ENCODE measurements at places on chromosomes 7 and 10.

DNA sequence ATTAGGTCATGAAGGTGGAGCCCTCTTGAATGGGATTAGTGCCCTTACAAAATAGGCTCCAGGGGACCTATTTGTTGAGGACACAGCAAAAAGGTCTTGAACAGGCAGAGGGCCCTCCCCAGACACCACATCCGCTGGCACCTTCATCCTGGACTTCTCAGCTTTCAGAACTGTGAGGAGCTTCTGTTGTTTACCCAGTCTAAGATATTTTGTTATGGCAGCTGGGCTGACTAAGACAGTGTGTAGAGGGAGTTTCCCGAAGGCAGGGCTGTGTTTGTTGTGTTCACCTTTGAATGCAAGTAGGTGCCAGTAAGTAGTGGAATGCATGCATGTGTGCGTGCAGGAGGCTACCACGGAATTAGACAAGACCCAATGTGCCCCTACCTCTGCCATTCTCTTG is 106.7 kb downstream of the PTPRE start:
- DNase-seq = no peak

- no peak for DNase-seq
These were observed 17.2 kb downstream of the INHBA start for GRCh38 chr7:41685684-41686083.

DNA sequence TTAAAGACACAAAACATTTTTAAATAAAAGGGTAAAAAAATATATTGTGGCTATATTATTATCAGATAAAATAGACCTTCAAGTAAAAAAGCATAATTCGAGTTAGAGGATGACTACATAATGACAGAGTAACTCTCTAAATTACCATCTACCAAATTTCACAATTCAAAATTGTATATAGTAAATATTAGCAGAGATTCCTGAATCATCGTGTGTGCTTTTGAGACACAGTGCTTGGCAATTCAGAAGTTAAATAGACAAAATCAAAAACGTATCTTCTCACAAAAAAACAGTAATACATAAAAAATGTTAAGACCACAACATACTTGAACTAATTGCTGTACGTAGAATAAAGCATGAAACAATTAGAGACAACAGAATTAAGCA is 110.4 kb downstream of the AHR start:
- no peak for DNase-seq

DNA sequence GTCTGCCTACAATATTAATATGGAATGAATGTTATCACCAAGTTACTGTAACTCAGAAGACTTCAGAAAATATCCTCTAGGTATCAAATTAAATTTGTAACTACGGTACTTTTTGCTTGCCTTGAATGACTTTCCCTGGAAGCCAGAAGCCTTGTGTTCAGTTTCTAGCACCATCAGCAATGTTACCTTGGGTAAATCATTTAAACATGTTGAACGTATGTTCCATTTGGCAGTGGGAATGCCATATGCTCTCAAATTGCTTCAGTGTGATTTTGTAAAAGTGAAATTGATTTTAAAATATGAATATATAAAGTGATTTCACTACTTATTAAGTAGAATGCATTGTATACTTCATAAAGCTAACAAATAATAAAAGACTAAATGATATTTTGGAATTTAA is 11.2 kb downstream of the RPA3 start:
- no peak for DNase-seq

DNA sequence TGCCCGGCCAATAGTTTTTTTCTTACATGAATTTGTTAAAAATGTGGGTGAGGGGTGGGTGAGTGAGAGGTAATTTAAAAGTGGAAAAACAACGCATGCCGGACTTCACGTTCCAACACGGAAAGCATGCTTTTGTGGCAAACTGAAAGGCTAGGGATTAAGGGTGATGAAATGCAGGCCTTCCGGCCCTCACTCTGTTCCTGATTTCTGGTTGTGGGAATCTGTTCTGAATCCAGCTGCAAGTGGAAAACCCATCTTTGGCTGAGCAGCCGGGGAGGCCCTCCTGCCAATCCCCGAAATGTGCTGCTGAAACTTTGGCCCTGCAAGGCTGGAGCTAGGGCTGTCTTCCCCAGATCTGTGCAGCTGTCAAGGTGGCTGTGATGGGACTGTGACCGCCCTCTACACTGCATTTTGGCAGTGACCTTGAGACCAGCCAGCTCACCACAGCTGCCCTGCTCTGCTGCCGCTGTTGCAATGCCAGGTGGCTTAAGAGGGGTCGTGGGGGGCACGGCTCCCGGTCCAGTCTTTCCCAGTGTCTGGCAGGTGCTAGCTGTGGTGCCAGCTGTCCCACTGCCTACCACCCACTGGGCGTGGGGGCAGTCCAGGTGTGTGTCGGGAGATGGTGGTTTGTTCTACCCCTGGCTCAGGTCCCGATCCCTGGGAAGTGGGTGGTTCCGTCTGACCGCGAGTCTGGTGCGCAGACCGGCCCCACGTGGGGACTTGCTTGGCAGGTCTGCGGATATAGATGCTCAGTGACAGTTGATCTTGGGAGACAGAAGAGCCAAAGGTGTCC is 39.0 kb downstream of the TET1 start:
- DNase-seq = no peak

- DNase-seq = no peak
These were observed 98.4 kb downstream of the GNAT3 start for GRCh38 chr7:80413383-80413945.

- no peak for DNase-seq
These were observed 3.1 kb upstream of the GOT1 start for GRCh38 chr10:99433378-99434020.

- DNase-seq = no peak
These were observed 228.1 kb downstream of the KIF20B start for GRCh38 chr10:89929282-89930026.

DNA sequence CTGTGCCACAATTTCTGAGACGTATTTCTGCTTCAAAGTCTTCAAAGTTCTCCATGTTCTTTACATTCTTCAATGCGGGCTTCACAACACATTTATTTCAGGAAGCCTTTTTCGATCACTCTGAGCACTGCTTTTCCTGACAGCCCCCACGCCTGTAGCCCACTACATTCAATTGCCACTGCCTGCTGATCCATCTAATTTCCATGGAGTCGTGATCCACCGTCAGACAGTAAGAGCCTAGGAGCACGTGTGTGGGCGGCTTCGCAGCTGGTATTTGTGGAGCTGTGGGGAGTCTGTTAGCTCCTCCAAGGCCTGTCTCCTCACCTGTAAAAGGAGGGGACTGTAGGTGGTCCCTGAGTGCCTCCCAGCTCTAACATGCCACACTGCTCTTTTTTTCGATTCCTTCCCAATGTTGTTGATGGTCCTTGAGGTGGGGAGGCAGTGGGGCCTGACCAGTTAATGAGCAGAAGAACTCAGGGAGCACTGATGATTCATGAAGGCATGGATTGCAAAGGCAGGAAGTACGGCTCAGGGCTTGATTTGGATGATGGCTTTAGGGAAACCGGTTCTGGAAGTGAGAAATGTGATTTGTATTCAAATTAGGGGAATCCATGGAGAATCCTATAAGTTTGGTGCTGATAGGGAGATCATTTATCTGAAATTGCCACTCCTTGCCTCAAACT is 401.1 kb upstream of the PODXL start:
- DNase-seq = no peak

DNA sequence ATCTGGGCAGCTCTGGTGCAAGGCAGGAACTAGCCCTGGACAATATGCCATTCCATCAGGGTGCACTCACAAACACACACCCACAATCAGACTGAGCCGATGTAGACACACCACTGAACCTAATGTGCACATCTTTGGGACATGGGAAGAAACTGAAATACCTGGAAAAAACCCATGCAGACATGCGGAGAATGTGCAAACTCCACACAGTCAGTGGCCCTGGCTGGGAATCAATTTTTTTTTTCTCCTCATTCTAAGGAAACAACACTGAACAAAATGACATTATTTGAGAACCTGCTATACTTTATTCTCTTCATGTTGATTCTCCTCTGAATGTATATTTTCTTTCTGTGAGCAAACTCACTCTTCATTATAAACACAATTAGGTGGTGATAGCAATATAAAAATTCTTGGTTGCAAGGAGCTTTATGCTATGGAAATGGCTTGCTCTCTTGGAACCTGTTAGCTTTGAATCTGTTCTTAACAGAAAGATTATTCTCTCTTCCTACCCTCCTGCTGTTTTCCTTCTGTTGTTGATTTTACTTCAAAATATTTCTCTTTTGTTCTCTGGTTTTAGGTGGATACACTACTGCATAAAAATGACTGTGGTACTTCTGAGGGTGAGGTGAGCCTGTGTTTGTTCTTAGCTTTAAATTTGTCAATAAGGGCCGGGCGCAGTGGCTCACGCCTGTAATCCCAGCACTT is 33.0 kb upstream of the MICU1 start:
- DNase-seq = no peak

- DNase-seq = no peak
These were observed 4.6 kb downstream of the GTPBP4 start for GRCh38 chr10:992871-993270.

- DNase-seq = no peak
These were observed 176.2 kb downstream of the RTKN2 start for GRCh38 chr10:62092301-62093030.

DNA sequence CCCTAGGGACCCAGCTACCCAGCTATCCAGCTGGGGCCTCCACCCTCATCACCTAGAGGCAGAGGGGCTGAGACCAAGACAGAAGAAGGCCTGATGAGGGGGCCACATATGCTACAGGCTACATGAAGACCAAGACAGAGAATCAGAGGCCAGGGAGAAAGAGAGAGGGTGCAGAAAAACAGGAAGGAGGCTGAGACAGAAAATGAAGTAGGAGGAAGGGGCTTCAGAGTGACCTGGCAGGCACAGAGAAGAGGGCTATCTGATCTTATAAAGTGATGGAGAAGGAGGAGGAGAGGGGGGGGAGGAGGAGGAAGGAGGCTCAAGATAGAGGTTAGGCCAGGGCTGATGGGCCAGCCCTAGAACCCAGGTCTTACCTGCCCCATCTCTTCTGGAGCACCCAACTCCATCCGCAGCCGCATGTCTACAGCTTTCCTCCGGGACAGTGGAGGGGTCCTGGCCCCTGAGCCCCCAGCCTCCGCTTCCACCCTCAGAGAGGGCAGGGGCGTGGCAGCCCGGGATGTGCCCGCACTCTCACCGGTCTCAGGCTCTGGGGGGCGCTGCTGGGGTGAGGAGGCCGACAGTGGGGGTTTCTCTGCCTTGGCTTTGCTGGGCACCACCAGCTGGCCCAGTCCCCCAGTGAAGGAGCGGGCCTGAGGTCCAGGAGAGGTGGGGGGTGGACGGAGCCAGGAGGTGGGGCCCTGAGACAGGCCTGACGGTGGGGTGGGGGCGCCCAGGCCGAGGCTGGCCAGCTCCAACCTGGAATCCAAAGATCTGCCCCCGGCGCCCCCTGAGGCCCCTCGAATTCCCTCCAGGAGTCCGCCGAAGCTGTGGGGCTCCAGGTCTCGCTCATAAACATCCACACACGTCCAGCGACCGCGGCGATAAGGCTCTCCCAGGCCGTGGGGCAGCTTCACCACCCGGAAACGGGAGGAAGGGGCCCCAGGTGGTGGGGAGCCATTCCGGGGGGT is 1.8 kb downstream of the TSC22D4 start:
- no peak for DNase-seq

- no peak for DNase-seq
These were observed 6.9 kb downstream of the WEE2 start for GRCh38 chr7:141715018-141715417.

GRCh38 chr10:36182606-36183005 is 540.5 kb upstream of the FZD8 start:
- no peak for DNase-seq

- no peak for DNase-seq
These were observed 24.1 kb upstream of the ADCYAP1R1 start for GRCh38 chr7:31028006-31028405.

DNA sequence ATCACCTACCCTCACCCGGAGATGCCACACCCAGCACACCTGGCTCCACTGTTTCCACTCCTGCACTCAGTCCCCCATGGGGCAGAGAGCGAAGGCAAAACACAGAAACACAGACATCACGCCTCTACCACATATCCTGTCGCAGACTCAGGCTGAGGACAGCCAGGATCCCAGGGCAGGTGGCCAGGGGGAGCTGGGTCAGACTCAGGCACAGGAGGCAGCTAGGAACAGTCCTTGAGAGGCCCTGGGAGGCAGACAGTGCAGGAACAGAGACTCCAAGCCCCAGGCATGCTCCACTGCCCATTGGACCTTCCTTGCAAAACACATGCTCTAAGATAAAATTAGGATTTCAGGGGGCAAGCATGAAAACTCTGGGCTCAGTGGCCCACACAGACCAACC is 154.4 kb upstream of the C7orf33 start:
- DNase-seq = no peak

GRCh38 chr10:51075043-51075872 is 971 bp downstream of the PRKG1 start:
- no peak for DNase-seq

- no peak for DNase-seq
These were observed 840.3 kb downstream of the CNTNAP2 start for GRCh38 chr7:146956853-146957252.

DNA sequence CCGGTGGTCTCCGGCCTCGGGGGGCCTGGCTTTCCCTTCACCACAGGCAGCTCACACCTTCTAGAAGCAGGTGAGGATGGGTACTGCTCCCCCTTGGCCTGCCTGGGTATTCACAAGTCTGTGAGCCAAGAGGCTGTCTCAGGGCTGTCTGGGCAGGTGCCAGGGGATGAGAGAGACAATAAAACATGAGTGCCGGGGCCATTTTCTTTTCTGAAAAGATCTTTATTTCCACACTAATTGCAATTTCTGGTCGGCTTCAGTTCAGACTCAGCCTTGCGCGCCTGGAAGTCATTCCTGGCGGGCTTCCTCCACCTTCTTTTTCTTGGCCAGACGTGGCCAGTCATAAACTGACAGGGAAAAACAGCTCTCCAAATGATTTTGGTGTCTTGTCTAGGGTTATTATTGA is 171.2 kb downstream of the ARHGAP12 start:
- peak; percentile 32 for DNase-seq

- DNase-seq = no peak
These were observed 13.5 kb downstream of the HERPUD2 start for GRCh38 chr7:35681231-35682029.

- no peak for DNase-seq
These were observed 249.6 kb upstream of the VWC2 start for GRCh38 chr7:49523870-49524269.

- no peak for DNase-seq
These were observed 1.4 kb downstream of the ENKUR start for GRCh38 chr10:25014579-25014978.

DNA sequence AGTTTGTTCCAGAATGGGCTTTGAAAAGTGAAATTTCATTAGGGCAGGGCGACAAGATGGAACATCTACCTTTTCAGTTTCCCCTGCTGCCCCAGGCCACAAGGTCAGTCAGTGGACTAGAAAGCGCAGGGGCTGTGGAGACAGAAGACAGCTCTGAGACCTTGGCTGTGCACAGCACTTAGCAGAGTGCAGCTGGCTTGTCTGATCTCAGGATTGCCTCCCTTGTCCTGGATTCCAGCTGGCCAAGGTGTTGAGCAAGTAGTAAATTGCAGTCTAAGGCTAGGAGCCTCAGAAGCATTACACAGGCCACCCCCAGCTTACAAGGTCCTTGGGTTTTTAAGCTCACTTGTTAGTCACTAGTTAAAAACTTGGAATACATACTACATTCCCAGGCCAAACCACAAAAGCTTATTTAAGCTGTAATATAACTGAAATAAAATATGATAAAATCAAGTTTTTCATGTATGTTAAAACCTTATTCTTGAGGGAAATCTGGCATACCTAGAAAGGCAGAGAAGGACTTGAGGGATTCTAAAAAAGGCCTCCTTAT is 67.3 kb upstream of the NPY start:
- no peak for DNase-seq

- DNase-seq = no peak
These were observed 25.2 kb upstream of the LSM8 start for GRCh38 chr7:118158766-118159165.

GRCh38 chr10:60823324-60823723 is 45.0 kb downstream of the CDK1 start:
- DNase-seq = no peak

Data from T47D (cell line).